Memory B cell (primary cell): ENCODE measurements at places on chromosomes 2 and 18.
A peak's percentile ranks its signal among the peaks of the same experiment; 100 is the strongest.

DNA sequence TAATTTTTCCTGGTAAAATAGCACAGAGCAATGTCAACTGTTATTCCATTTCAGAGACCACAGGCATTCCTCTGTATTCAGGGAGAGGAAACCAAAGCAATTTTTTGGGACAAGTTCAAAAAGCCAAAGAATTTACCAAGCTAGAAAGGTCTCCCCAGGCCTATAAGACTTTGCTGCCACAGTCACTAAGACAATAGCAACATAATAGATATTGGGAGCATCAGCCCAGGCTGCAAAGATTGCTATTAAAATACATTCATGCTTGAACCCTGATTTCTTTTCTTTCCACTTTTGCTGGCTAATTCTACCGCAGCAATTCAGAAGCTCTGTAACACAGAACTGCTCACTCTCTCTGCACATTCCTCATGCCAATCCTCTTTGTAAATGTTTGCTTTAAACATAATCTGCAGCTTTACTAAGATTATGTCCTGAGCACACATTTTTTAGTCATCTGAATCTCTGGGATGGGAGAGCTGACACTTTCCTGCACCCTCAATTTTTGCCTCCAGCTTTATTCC lies 76.3 kb downstream of the CLHC1 start:
- no peak for DNase-seq

DNA sequence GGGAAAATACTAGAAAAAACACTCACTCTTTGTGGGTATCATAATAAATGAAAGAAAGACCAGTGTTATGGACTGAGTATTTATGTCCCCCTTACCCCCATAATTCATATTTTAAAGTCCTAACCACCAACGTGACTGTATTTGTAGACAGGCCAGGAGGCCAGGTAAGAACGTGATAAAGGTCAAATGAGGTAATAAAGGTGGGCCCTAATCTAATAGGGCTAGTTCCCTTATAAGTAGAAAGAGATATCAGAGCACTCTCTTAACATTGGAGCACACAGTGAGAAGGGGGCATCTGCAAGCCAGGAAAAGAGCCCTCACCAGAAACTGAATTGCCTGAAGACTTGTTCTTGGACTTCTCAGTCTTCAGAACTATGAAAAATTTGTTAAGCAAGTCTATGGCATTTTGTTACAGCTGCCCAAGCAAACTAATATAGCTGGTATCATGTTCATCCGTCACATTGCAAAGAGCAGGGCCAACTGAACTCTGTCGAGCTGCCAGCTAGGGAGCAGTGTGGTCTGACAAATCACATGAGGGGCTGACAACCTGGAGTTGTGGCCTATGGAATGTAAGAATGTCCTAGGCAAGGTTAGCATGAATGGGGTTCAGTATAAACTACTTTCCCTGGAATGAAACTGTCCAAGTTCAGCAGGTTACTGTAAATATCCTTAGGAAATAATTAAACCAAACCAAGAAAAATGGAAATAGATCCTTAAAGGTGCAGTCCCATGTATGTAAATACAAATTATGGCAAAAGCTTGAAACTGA lies 280.9 kb downstream of the ZNF385B start:
- DNase-seq, result no peak

GRCh38 chr18:28635530-28635929 lies 458.6 kb upstream of the CDH2 start:
- no peak for DNase-seq

GRCh38 chr2:98730707-98731040 lies 258 bp downstream of the MGAT4A start:
- peak; percentile 51 for DNase-seq

DNA sequence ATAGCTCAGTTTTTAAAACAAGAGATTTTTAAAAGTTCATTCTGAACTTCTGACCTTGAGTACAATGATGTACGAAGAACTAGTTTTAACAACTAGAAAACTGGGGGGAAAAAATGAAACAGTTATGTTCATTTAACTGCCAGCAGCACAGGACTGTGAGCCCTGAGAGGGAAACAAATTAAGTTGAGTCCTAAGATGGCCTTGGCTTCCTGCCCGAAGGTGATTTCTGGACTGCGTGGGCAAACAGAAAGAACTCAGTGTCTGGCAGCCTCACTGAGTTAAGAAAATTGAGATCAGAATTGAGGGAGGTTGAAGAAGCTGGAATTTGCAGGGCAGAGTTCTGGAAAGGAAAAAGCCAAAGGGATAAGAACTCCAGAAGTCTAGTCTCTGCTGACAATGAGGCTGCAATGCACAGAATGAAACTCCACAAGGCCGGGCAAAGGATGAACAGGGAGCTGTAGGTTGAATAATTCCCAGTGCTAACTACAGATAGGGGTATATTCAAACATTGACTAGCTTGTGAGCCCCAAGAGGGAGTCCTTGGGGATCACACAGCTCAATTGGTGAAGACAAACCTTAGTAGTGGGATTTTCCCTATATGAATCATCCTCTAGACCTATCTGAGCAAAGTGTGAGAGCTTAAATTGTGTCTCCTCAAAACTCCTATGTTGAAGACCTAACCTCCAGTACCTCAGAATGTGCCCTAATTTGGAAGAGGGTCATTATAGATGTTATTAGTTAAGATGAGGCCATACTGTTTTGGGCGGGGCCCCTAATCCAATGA lies 13.1 kb upstream of the CRACDL start:
- DNase-seq, result no peak

GRCh38 chr2:221334481-221335218 lies 237.5 kb downstream of the EPHA4 start:
- DNase-seq, result no peak

DNA sequence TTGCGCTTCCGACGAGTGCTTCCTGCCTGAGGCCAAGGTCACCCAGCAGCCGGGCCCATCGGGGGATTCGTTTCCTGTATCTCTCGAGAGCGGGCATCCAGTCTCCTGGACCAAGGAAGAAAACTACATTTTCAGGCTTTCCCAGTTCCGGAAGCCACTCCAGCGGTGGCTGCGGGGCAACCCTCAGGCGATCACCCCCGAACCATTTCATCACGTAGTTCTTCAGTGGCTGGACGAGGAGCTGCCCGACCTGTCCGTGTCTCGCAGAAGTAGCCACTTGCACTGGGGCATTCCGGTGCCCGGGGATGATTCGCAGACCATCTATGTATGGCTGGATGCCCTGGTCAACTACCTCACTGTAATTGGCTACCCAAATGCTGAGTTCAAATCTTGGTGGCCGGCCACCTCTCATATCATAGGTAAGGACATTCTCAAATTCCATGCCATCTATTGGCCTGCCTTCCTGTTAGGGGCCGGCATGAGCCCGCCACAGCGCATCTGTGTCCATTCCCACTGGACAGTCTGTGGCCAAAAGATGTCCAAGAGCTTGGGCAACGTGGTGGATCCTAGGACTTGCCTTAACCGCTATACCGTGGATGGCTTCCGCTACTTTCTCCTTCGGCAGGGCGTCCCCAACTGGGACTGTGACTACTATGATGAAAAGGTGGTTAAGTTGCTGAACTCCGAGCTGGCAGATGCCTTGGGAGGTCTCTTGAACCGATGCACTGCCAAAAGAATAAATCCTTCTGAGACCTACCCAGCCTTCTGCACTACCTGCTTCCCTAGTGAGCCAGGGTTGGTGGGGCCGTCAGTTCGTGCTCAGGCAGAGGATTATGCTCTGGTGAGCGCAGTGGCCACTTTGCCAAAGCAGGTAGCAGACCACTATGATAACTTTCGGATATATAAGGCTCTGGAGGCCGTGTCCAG lies 1.0 kb downstream of the MARS2 start:
- no peak for DNase-seq

GRCh38 chr2:28172114-28172898 lies 220.4 kb upstream of the FOSL2 start:
- no peak for DNase-seq

GRCh38 chr2:178819147-178819875 lies 12.1 kb upstream of the TTN start:
- no peak for DNase-seq

DNA sequence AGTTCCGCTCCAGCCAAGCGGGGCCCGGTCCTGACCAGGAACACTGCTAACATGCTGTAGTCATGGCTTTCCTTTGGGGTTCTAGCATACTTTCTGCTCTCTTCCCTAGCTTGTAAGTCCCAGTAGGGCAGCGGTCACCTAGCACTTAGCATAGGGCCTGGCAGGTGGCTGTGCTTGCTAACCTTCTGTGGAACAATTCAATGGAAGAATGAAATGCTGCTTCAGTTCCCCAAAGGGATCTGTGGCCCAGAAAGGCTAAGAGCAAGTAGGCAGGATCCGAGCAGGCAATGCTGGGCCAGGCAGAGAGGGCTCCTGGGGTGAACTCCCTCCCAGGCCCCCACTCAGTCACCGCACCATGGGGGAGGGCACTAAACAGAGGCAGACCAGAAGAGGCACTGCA lies 266.8 kb downstream of the CELF4 start:
- DNase-seq, result no peak

DNA sequence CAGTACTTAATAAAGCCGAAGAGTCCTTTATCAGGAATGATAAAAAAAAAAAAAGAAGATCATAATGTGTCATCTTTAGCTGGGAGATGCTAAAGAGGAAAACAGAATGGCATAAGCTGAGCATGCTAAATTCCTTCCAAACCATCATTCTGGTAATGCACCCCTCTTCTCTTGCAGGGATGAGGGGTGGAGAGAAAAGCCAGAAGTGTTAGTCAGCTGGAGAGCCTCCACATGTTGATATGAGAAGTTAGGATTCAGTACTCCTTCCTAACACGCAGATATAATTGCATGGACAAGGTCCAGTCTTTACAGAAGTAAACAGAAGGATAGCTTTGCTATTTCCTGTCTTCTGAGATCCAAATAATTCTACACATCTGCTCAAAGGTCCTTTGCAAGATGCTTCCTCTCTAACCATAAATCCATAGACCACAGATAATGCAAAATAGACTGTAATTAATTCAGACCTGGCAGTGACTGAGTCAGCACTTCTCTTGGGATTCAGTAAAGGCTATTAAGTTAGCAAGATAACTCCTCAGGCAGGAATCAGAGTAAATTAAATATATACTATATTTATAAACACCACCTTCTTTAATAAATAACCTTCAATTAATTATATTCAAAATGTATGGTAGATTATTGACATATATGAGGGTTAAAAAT lies 930.0 kb upstream of the KLHL29 start:
- no peak for DNase-seq

- no peak for DNase-seq
These were observed 89.4 kb upstream of the LRRTM1 start for GRCh38 chr2:80393991-80394390.

- no peak for DNase-seq
These were observed 149.3 kb downstream of the TTC32 start for GRCh38 chr2:19752500-19752899.

DNA sequence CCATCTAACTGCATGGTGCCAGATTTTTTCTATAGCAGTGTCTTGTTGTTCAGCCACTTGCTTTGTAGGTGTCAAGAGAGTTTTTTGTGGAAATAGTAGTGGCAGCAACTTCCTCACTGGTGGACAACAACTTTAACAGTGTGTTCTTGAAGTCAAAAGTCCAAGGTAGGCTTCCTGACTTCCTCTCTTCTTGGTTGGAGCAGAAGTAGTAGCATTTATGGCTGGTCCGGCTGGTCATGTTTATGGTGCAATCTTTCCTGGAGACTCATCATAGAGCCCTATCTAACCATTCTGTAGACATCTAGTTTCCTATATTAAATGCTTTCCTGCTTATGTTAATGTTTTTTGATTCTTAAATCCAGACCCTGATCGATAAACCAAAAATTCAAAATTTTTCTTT lies 11.7 kb downstream of the GPR75 start:
- no peak for DNase-seq

GRCh38 chr2:177633910-177634294 lies 241.3 kb downstream of the AGPS start:
- no peak for DNase-seq

GRCh38 chr18:78330766-78331165 lies 648.9 kb upstream of the SALL3 start:
- no peak for DNase-seq

GRCh38 chr2:224379986-224380385 lies 21.9 kb downstream of the FAM124B start:
- DNase-seq, result no peak

- no peak for DNase-seq
These were observed 587.7 kb downstream of the CPS1 start for GRCh38 chr2:211144078-211144477.

GRCh38 chr2:150663143-150663542 lies 175.7 kb upstream of the RND3 start:
- no peak for DNase-seq

GRCh38 chr2:171244466-171244969 lies 83.8 kb upstream of the TLK1 start:
- DNase-seq, result no peak

GRCh38 chr2:201769666-201770373 lies 10.9 kb downstream of the ALS2 start:
- DNase-seq, result no peak

GRCh38 chr18:8453528-8453927 lies 155.7 kb upstream of the RAB12 start:
- DNase-seq, result no peak

DNA sequence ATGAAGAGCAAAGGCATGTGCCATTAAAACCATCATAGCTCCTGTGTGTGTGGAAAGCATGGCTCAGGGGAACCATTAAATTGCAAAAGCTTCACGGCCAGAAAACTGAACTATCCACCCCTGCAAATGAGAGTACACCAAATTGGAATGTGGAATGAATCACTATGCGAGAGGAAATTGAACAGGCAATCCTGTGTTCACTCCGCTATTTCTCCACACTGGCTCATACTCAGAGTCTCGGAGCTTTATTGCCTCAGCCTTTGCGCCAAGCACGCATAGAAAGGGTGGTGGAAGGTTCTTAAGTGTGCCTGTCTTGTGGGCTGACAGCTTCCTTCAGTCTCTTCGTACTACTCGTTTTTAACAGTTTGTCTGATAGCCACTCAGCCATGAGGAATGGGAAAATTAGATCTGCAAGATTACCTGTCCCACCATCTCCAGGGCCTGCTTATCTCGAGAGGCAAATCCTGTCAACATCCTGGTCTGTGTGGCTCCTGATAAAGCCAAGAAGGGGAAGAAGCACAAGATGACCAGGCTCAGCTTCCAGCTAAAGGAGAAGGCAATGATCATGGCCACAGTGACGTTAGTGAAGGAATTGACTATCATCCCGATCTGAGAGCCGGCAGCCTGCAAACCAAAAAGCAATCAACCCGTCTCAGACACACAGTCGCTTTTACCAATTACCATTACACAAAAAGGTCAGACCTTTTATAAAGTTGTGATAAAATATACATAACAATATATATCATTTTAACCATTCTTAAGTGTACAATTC lies 34.9 kb downstream of the G6PC2 start:
- no peak for DNase-seq

DNA sequence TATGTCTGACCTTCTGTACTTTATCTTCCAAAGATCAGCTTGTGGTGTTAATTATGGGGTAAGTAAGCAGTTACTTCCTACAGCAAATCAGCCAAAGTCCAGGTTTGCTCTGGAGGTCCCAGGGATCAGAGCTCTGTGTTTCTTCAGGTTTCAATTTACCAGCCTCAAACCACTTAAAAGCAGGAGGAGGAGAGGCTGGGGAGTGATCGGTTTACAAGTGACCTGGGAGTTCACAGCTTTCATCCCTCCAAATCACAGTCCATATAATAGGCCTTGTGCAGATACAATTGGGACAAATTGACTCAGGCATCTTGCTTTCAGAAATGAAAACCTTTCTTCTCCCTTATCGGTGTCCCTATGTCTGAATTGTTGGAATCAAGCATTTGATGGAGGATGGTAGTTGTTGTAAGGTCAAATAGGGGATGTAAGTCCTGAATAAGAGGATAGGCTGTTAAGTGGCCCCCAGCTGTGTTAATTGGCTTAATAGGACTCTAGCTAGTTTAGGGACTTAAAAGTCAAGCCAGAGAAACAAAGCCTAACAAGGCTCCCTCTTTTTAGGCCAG lies 188.0 kb upstream of the NT5C1B start:
- DNase-seq, result no peak
